NCI-H446 (cell line): ENCODE measurements at places on chromosomes 3 and 15.
A peak's percentile ranks its signal among the peaks of the same experiment; 100 is the strongest.

GRCh38 chr15:77808075-77808474 is 175.4 kb upstream of the LINGO1 start:
- no peak for DNase-seq

DNA sequence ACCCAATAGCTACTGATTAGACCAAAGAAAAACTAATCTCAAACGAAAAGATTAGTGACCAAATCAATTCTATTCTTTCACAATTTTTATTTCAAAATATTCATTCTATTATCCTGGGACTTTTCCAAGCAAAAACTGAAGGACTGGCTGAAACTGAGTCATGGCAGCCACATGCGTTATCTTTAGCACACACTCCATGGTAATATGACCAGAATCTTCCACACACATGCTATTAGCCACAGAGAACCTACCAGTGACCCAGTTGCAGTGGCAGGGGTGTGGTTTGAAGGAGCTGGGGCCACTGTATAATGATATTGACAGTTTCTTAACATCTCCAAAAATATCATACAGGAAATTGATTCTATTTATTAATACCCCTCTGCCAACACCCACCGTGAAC is 154.8 kb upstream of the ABI3BP start:
- no peak for DNase-seq

GRCh38 chr15:57554063-57554811 is 37.5 kb upstream of the MYZAP start:
- peak; percentile 93 for DNase-seq

GRCh38 chr15:57146506-57147201 is 228.2 kb downstream of the TCF12 start:
- peak; percentile 52 for DNase-seq

DNA sequence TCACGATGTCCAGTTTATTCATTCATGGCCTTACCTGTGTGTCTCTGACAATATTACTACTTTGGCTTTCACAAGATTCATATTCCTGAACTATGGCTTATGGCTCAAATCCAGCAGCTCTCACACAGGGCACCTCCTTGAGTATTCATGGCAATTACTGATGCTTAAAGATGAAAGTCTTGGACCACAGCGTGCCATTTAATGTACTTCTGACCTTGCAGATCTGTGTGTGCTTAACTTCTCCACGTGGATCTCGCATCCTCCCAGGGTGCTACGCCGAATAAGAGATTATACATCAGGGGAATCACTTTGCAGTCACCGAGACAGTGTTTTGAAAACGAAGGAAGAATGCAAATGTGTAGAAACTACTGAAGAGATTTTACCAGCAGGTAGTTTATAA is 147.5 kb downstream of the TNIK start:
- no peak for DNase-seq

DNA sequence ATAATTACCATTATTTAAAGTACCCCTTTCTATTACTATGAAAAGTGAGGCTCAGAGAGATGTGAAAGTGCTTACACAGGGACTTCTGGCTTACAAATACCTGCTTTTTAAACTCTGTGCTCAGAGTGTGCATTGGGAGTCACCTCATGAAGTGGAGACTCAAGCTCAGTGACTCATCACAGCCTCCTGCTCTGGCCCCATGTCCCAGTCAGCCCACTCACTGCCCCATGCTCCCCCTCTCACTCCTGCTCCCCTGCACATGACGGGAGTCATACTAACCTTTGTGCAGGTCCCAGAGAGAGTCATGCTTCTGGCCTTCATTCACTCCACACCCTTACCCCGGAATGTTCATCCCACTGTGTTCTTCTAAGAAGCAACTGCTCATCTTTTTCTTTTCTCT is 20.2 kb downstream of the CCR1 start:
- no peak for DNase-seq

GRCh38 chr3:182435860-182436259 is 357.4 kb upstream of the ATP11B start:
- no peak for DNase-seq

- DNase-seq: no peak
Measured at GRCh38 chr3:76638006-76638405, 401.9 kb upstream of the ROBO2 start.

GRCh38 chr15:51931638-51932037 is 39.9 kb downstream of the LEO1 start:
- no peak for DNase-seq

DNA sequence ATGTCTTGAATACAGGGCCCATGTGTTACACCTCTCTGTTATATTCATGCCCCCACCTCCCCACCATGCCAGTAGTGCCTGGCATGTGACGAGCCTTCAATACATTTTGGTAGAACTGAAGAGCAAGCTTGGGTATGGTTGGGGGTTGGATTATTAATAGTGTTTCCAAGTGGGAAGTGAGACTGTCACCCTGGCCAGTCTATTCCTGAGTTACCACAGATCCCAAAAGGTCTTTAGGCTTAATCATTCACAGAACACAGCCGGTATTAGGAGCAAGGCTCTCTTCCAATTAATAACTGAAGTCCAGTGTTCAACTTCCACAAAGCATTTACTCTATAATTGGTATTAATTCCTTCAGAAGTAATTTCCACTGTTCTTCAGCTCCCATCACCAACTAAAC is 231.9 kb upstream of the LRTM1 start:
- DNase-seq: no peak

DNA sequence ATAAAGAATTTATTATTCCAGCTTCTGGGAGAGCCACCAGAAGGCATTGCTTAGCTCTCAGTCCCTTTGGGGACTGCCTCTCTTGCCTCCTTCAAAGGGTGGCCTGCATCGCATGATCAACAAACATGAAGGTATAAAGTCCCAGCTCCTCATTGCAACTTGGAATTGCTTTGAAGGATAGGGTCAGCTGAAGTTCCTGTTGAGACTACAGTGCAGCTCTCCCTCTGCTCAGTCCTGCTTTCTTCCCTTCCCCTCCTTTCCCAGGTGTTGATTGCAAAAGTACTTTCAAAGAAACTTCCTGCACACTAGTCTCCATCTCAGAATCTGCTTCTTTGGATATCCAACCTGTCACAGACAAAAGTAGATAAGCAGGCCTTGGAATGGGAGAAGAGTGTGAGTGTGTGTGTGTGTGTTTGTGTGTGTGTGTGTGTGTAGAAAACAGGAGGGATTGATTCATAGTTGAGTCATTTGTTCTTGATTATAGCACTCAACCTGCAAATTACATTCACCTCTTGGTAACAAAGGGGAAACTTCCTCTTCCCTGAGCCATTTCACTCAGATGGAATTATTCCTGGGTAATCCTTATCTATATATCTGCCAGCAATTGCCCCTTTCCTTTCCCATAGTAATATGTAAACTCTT is 13.7 kb downstream of the CCR8 start:
- no peak for DNase-seq

DNA sequence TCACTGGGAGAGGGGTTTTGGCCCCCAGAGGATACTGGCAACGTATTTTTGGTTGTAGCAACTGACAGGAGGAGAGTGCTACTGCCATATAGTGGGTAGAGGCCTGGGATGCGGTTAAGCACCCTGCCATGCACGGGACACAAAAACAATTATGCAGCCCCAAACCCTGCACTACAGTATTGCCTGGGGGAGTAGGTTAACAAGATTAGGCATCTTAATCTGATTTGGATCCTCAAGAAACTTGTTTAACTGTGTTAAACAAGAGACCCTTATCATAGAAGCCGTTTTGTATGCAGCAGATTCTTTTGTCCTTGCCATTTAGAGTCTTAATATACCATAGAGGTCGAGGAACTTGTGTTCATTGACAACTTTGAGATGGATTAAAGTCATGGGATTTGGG is 3.4 kb downstream of the PHLDB2 start:
- DNase-seq: no peak

GRCh38 chr3:156693166-156693565 is 18.8 kb downstream of the TIPARP start:
- DNase-seq: no peak

DNA sequence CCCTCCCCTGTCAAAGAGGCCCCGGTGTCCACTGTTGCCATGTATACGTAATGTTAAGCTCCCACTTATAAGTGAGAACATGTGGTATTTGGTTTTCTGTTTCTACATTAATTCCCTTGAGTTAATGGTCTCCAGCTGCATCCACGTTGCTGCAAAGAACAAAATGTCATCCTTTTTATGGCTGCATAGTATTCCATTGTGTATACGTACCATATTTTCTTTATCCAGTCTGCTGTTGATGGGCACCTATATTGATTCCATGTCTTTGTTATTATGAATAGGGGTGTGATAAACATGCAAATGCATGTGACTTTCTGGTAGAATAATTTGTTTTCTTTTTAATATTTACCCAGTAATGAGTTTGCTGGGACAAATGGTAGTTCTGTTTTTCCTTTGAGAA is 43.3 kb upstream of the AGTR1 start:
- DNase-seq: no peak

- no peak for DNase-seq
Measured at GRCh38 chr15:57160823-57161560, 215.3 kb upstream of the CGNL1 start.

DNA sequence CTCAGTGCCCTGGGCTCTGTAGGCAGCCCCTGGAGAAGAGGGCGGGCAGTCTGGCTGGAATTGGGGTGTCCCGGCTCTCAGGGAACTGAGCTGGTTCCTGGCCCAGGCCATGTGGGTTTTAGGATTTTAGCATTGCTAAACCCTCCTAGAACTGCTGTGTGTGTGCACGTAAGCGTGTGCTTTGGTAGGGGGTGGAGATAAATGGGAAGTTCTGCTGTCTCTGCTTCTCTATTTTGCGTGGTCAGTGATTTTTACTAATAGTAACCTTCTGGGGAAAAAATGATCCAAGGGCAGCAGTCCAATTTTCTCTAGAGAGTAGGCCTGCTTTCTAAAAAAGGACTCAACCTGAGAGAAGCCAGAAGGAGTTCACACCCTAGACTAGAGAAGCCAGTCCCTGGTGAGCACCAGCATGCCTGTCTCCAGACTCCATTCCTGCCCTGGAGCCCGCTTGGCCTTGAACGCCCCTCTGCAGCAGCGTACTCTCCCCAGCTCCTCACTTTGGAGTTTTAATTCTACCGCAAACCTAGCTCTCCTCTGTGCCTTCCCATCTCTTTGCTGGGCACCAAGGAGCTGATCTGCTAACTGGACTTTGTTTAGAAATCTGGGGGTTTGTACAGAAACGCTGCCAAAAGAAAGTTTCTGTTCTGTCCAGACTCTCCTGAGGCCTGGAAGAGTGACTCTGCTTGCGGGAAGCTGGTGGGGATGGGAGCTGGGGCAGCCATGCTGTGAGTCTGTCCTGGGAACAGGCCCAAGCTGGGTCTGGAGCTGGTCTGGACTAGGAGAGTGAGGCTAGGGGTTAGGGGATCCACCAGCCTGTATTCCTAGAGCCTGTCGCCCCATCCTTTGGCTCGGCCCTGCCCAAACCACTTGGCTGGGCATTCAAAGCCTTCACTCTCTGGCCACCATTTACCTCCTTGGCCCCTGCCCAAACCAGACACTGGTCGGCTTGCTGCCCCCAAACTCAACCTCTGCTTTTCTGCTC is 19.7 kb downstream of the CORO2B start:
- peak; percentile 12 for DNase-seq

DNA sequence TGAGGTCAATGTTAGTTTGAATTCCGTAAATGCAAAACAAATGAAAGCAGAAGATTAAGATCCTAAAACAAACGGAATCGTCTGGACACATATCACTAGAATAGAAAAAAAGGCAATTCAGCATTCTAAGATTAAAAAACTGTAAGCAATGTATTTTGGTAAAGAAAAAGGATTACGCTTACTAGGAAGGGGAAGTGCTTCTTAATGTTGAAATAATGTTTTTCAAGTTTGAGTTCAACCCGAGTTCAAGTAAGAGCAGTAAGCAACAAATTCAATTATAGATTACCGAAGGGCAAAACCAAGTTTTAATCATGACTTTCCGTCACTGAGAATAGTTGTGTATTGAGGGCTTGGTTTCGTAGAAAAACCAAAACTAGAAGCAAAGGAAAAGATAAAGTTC is 637 bp downstream of the CIP2A start:
- no peak for DNase-seq

GRCh38 chr3:112582244-112582874 is 20.5 kb downstream of the SLC35A5 start:
- DNase-seq: peak; percentile 58

- no peak for DNase-seq
Measured at GRCh38 chr15:48721061-48721810, 75.7 kb upstream of the FBN1 start.

- no peak for DNase-seq
Measured at GRCh38 chr3:46369151-46369550, 1.6 kb upstream of the CCR5 start.

DNA sequence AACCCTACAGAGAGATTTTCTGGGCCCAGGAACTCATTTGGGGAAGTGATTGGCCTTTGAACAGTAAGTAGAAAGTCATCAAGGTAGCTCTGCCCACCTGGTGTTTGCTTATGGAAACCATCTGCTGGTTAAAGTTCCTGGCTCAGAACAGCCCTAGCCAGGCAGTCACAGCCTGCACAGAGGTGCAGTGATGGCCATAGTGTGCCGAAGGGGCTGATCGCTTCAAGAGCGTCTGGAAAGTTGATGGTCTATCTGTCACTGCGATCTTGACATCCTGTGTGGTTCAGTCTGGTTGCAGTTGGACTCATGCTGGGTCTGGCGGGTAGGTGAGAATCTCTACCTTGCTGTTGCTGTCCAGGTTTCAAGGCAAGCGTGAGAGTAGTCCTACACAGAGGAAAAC is 151.6 kb downstream of the SLCO3A1 start:
- no peak for DNase-seq

DNA sequence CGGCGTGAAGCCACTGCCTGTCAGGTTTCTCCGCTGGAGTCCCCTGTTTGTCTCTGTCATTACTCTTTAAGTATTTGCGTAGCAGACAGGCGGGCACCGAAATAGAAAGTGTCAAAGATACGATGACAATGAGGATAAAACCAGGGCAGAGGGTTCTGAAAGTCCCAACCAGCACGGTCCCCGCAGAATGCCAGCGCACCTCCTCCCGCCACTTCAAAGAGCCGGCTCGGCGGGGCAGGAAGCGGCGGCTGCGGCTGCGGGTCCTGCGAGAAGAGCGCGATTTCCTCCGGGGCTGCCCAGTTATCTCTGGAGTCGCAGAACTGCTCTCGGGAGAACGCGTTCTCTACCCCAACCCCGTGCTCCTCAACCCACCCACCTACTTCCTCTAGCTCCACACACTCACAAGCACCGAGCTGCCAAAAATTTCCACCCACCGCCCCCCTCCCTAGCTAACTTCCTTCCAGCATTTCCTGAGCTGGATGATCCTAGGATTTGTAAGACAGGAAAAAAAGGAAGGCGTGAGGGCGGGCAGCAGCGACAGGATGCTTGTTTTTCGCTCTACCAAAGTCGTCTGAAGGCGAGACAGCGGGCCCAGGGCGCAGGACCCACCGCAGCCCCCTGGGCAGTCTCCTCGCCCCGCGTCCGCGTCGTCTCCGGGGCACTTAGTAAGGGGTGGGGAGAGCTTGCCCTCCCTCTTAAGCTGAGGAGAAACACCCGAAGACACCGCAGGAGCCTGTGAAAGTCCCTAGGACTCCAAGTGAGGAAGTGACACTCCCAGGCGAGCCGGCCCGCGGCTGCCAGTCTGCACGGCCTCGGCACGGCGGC is at the start of gene ARHGAP31:
Gene ARHGAP31, plus strand, starts transcription at position 513 of the 825 bp plus-strand sequence. CDS start 522 bp downstream, outside the sequence.
- peak; percentile 40 for DNase-seq

DNA sequence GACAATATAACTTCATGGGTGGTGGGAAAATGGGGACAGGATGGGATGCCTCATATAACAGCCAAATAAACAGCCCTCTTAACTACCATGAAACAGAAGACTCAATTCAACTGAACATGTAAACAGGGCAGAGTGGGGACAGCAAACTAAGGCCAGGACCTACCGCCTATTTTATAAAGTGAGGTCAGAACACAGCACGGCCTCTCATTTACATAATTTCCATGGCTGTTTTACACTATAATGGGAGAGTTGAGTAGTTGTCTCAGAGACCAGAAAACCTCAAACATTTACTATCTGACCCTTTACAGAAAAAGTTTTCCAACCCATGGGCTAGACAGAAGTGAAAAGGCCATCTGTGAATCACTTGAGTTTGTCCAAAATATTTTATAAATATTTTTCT is 56.7 kb upstream of the SNRPA1 start:
- DNase-seq: no peak
